ENCODE measurements at places on chromosomes 4 and X.

- no peak for DNase-seq
These were observed 89.8 kb downstream of the FNIP2 start for GRCh38 chr4:158858410-158859199.

GRCh38 chrX:39603230-39603629 is 494.5 kb downstream of the BCOR start:
- no peak for DNase-seq

DNA sequence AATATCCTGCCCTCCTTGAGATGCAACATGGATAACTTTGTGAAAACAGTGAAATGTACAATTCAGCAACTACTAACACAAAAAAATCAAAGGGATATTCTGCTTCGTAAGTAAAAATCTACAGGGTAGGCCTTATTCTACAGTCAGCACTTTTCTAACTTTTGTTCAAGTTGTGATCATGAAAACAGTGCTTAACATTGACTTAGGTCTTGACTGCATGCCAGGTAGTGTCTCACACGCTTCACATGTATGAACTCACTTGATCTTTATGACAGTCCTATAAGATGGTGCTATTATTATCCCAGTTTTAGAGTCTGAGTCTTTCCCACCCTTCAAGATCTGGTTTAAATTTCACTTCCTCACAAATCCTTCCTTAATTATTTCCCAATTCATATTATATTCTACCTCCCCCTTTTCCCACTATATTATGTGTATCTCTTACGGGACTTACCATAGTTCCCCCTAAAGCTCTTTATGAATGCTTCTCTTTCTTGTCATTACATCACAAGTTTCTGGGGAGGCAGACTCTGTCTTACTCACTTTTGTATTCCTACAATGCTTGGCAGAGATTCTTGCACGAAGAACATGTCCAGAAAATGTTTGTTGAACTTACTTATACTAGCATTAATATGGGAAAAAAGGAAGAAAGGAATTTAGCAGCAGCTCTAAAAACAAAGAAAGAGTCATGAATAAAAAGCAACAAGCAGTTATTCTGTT is 179.8 kb downstream of the SCFD2 start:
- no peak for DNase-seq

GRCh38 chr4:140641789-140642439 is 73.2 kb upstream of the UCP1 start:
- no peak for DNase-seq

GRCh38 chr4:79613269-79613935 is 205.4 kb upstream of the GK2 start:
- DNase-seq, result no peak

GRCh38 chrX:37603938-37604409 is 32.5 kb downstream of the LANCL3 start:
- DNase-seq, result no peak

- no peak for DNase-seq
These were observed 983.7 kb upstream of the LCORL start for GRCh38 chr4:19005211-19005610.

- DNase-seq, result no peak
These were observed 106.8 kb downstream of the FSTL5 start for GRCh38 chr4:162056990-162057389.

GRCh38 chrX:18674417-18674787 is 2.5 kb upstream of the RS1 start:
- DNase-seq, result no peak

- DNase-seq, result no peak
These were observed 59.2 kb upstream of the ZC4H2 start for GRCh38 chrX:65035446-65035770.

DNA sequence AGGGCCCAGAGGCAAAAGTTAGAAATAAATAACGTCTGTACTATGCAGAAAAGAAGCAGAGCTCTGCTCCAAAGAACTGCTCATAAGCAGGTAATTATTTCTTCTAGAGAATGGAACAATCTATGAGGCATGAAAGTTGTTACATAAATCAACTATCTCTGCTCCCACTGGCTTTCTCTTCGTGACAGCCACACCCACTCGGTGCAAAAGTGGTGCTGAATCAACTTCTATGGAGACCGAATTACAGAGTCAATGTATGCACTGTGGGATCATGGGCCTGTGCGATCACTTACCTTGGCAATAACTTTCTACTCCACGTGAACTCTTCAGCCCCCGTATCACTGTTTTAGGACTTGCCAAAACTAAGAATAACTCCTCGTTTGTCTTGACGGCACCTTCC is 99.4 kb upstream of the ATXN3L start:
- no peak for DNase-seq

GRCh38 chr4:87451537-87451936 is 29.2 kb downstream of the NUDT9 start:
- no peak for DNase-seq

DNA sequence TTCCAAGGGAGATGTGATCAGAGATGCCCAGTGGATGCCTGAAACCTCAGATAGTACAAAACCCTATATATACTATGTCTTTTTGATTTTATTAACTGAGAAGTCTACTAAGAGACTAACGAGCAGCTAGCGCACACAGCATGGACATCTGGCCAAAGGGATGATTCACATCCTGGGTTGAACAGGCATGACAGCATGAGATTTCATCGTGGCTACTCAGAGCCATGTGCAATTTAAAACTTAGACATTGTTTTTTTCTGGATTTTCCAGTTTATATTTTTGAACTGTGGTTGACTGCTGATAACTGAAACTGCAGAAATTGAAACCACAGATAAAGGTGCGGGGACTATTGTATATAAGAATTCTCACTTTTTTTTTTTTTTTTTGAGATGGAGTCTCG is 2252.9 kb upstream of the AGA start:
- no peak for DNase-seq

GRCh38 chr4:142160509-142160908 is 524.1 kb downstream of the IL15 start:
- DNase-seq, result no peak

DNA sequence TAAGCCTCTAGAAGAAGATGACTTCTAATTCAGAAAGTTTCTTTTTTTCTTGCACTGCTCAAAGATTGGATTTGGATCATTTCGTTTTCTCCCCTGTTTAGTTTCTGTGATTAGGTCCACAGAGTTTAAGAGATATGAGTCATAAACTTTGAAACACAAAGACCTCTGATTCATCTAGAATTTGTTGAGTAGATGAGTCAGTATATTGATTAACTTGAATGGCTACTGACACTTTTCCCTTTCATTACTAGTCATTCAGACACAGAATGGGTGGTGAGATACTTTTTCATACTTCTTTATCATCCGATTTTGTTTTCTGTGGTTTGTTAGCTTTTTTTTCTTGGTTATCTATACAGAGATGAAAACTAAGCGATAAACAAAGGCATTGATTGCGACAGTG is 34.1 kb upstream of the AFF2 start:
- no peak for DNase-seq

- DNase-seq, result no peak
These were observed 540.2 kb downstream of the GBA3 start for GRCh38 chr4:23232987-23233386.

All from cortex of kidney (tissue), 1 donor.